ENCODE measurements at places on chromosomes 2 and 18. TPM values are rescaled to one million over a fixed set of nuclear protein-coding genes. Genes with fewer than 3 reads are reported as not detected.

Gene EGR4
- total RNA-seq = not detected

Gene LMAN1
- 88.4 TPM for total RNA-seq

- DNase-seq = no peak
These were observed 180.0 kb upstream of the CXCR4 start for GRCh38 chr2:136297994-136298393.

DNA sequence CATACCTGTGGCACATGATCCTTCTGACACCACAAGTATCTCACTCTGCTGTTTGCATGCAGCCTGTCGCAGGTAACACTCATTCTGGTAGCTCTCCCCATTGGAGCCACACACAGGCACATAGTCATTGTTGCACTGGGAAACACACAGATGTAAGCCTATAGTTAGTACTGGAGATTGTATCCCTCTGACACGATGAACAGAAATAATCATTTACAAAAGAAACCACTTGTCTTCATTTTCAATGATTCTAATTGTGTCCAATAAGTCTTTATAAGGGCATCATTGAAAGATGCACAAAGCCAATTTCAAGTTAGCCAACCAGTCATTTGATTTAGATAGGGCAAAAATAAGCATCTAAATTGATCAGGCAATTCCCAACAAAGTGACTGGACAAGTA lies 10.4 kb downstream of the TMEFF2 start:
- no peak for DNase-seq

DNA sequence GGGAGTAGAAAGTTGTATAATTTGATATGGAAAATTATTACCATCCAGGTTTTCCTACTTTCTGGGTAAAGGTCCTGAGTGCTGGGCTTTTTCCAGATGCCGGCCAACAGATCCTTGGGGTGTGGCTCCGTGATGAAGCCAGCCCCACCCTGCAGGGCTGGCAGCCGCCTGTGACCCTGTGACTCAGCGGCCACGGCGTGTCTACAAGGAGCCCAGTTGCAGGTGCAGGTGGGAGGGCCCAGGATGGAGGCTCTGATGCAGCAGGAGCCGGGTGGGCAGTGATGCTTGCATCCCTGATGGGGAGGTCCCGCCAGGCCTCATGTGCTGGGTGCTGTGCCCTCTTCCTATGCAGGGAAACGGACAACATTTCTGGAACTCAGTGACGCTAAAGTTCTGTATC lies 96.0 kb upstream of the ALKAL2 start:
- no peak for DNase-seq

DNA sequence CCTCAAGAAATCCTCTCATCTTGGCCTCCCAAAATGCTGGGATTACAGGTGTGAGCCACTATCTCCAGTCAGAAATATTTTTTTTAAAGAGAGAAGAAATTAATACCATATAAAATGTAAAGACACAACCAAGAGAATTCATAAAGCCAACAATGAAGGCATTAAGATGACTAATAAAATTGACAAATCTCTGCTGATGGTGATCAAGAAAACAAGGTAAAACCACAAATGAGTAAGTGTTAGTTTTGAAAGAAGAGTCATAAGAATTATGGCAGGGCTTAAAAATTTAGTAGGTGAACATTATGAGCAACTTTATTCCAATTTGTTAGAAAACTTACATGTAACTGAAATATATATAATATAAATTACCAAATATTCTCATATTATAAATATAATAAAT lies 752.8 kb upstream of the CELF4 start:
- no peak for DNase-seq

DNA sequence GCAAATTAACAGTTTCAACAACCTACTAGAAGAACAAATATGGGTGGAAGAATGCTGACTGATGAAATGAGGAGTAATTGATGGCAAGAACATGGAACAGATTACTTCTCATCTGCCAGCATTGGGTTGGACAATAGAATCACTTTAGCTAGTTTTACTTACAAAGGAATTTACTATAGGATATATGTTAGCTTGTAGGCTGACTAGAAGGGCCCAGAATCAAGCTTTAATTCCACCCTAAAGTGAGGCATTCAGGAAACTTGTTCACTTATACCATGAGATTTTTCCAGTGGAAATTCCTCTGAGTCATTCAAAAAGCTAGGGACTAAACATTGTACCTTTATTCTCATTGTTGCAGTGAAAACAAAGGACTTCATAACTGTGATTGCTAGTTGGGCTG lies 5.0 kb upstream of the ZSWIM2 start:
- DNase-seq = no peak
